RKO (cell line): ENCODE measurements at places on chromosomes 7 and 10.

DNA sequence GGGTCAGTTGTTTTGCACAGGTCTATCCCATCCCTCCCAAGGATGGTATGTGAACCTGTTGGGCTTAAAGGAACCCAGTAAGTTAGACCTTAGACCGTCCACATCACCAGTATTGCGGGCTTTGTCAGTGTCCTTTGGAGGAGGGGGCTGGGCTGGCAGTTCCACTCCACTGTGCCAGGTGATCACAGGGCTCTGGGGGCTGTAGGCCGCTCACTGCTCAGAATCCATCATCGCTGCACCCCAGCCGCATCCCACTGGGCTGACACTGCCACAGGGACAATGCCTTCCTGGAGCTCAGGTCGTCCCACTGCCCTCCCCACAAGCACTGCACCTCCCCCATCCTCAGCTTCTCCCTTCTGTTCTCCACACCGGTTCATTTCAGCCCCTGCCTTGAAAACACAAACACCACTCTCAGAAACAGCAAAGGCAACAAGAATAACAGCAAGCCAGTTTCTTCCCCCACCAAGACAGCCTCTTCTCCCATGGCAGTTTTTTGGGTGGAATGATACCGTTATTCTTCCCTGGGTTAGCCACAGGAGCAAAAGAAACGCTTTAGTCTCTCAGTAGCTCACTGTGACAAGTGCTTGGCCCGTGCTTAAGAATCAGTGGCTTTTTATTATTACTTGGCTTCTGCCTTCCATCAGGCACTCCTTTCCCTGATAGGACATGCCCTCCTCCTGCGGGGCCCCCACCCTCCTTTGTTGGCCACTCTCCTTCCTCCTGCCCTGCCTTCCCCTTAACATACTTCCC lies 111.2 kb downstream of the GRK5 start:
- no peak for DNase-seq

DNA sequence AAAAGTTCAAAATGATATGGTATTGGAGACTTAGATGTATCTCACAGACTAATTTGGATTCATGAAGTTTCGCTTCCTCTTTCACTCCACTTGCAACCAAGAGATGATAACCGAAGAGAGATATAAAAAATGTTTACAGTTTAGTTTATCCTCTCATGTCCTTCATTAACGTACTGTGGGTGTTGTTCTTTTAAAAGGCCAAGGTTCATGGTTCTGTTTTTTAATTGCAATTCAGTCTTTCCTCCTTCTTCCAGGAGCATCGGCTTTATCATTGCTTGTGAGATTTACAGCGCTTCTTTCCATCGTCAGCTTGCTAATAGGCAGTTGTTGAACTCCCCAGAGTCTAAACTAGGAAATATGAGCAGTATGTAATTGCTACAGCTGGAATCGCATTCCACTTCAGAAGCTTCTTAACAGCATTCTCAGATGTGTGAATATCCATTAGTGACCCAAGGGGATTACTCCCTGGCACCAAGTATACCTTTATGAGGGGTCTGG lies 75.9 kb upstream of the HGF start:
- DNase-seq, result no peak

DNA sequence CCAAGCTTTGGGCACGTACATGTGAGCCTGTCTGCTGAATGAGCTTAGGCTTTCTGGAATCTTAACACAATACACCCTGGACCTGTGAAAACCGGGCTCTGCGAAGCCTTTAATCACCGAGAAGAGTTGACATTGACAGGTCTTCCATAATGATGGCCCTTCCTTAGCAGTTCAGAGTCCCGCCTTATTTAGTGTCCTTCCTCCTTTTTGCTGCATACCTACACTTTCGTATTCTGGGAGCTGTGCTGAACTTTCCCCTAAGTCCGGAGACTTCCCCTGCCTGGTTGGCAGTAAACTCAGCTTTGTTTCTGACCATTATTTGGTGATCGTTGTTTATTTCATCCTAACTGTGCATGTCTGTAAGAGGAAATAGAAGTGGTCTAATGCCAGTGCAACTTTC lies 212.0 kb downstream of the CAMK1D start:
- DNase-seq, result no peak

GRCh38 chr7:127933146-127933545 lies 98.1 kb downstream of the LRRC4 start:
- DNase-seq, result no peak

GRCh38 chr7:134778941-134779740 lies at the start of gene CALD1:
Gene CALD1, plus strand, starts transcription at chr7:134779634. Its CDS starts 88,100 bp downstream, at chr7:134867734.
- DNase-seq, result peak; percentile 90

- no peak for DNase-seq
These were observed 615.0 kb upstream of the MBL2 start for GRCh38 chr10:53387562-53387961.

DNA sequence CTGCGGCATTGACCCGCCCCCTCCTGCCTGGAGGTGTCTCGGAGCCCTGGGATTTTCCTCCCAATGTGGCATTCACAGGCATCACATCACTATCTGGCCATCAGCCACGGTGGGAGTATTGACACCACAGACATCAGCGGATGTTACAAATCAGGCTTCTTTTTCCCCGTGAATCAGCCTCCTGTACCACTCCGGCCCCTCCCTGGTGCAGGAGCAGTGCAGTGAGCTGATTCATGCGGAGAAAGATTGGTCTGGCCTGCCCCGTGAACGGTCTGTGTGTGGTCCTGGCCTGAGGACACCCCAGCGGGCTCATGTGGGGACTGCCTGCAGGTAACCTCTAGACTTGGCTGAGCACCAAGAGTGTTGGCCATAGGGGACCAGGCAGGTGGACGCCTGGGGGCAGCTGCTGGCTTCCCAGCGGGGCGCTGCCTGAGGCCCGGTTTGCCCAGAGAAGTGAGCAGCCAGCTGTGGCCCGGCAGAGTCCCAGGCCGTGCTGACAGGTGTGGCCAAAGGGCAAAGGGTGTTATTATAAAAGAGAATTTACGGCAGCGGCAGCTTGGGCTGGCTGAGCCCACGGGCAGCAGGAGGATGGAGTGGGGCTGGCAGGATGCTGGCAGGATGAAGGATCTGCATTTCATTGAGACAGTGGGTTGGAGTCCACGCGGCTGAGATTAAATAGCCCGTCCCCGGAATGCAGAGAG lies 32.1 kb upstream of the GNA12 start:
- DNase-seq, result no peak

- DNase-seq, result no peak
These were observed 14.2 kb downstream of the GOLGA7B start for GRCh38 chr10:97863808-97864207.

DNA sequence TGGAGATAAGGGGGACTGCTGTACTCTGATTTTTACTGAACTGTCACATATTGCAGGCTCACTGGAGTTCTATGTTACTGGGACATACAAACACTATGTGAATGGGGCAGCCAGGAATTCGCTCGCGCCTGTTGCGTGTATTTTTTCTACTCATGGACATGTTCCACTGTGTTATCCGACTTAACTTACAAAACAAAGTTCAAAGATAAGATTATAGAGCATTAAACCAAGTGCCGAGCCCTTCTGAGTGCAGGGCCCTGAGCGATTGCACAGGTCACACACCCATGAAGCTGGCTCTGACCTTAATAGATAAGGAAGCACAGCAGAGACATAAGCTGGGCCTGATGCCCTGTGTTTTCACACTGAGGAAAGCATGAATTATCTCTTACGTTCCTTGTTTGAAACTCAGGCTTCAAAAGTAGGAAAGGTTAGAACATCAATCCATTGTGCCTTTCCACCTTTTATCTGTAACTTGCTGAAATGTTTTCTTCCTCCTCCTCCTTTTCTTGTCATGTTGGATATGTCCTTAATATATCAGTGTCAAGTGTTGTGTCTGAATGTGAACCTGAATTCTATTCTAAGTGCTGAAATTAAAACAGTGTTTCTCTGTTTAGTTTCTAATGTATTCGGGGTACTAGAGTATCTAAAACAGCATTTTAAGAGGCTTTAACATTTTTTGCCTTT lies 273.8 kb downstream of the AUTS2 start:
- no peak for DNase-seq

GRCh38 chr7:150428671-150429451 lies 21.6 kb upstream of the GIMAP8 start:
- DNase-seq, result no peak

DNA sequence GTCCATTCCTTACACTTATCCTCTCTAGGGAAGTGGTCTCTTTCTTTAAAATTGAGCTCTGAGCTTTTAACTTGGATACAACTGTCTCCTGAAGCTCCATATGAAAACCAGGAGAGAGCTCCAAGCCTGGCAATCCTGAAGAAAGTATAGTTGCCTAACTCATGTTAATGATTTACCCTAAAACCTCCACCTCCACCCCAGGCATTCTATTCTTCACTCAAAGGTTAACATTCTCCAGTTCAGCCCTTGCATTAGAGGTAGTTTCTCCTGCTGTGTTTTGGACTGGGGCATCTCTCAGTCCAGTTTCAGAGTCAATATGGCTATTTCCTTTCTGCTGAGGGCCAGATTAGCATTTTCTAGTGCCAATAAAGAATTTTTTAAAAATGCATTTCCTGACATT lies 195.5 kb downstream of the SLC25A13 start:
- DNase-seq, result no peak

DNA sequence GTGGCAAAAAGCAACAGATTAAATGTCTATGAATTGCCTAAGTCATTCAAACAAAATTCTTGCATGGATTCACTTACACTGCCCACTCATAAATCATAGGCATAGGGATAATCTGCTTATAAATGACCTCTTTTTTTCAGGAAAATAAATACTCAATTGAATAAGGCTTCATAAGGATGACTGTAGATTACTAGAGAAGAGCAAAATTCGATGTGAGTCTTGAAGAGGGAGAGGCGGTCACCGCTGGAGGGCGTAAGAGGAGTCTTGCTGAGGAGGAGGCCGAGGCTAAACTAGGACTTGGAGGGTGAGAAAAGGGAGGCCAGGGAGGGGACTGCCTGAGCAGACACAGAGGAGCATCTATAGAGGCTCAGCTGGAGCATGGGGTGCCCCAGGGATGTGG lies 135.4 kb upstream of the RSU1 start:
- DNase-seq, result no peak

DNA sequence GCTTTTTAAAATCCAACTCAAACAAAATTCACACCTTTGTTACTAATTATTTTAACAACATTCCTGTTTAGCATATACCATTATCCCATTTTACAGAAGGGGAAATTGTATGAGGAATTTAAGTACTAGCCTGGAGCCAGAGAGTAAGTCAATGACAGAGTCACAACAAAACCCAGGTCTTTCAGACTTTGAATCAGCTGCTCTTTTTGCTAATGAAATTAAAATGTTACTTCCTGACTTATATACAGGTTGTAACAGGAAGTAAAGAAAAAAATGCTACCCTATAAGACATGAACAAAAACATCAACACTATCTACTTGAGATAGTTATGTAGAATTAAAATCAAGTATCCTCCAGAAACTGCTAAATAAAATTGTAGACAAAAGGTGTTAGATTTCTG lies 82.6 kb upstream of the ASAH2 start:
- no peak for DNase-seq

DNA sequence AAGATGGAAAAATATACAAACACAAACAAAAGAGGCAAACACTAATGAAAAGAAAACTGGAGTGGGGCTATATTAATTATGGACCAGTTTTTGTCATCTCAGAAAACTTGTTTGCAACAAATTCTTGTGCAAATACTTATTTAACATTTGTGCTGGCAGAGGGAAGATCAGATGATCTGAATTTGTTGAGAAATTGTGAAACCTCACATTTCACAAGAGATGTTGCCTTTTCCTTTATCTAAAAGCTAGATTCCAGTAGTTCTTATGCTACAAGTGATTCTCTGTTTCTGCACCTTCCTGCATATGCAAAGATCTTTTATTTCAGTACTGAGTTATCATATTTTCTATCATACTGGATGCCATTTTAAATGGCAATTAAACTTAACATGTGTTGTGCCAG lies 320.7 kb downstream of the SUGCT start:
- DNase-seq, result no peak

GRCh38 chr7:119392-120163 lies 72.8 kb upstream of the FAM20C start:
- DNase-seq, result no peak

- DNase-seq, result no peak
These were observed 291.1 kb upstream of the LYZL1 start for GRCh38 chr10:28997734-28998133.

- DNase-seq, result no peak
These were observed 426.0 kb downstream of the RPS24 start for GRCh38 chr10:78459639-78460037.

DNA sequence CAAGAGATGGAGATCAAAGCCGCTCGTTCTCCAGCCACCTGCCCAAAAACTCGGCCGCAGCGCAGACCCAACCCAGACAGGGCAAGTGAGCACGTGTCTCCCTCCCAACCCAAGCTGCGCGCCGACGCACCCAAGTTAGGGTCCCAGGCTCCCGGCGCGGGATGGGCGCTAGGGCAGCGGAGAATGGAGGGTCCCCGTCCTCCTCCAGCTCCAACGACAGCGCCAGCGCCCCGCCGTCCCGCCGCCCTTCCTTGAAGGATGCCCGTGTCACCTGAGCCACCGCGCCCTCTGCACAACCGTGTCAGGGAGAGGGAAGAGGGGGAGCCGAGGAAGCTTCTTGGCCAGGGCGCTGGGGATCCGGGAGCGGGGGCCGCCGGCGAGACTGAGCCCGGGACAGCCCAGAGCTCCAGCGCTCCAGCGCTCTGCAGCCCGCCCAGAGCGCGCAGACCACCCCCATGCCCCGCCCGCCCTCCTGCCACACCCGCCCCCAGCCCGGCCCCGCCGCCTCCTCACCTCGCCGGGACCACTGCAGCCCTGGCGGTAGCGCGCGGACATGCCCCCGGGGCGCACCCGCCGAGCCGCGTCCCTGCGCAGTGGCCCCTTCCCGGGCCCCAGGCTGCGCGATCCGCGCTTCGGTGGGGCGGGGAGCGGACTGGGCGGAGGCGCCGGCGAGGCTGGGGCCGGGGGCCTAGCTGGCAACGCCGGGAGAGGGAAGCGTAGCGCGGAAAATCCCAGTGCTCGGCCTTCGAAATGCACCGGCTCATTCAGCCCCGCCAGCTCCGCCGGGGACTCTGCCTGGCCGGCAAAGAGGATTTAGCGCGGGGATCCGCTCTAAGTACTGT lies at the start of gene SLC16A12:
TSS of gene SLC16A12 (minus strand) at position 424 of the 842 bp plus-strand sequence. CDS start 73,016 bp downstream, outside the sequence.
- no peak for DNase-seq

DNA sequence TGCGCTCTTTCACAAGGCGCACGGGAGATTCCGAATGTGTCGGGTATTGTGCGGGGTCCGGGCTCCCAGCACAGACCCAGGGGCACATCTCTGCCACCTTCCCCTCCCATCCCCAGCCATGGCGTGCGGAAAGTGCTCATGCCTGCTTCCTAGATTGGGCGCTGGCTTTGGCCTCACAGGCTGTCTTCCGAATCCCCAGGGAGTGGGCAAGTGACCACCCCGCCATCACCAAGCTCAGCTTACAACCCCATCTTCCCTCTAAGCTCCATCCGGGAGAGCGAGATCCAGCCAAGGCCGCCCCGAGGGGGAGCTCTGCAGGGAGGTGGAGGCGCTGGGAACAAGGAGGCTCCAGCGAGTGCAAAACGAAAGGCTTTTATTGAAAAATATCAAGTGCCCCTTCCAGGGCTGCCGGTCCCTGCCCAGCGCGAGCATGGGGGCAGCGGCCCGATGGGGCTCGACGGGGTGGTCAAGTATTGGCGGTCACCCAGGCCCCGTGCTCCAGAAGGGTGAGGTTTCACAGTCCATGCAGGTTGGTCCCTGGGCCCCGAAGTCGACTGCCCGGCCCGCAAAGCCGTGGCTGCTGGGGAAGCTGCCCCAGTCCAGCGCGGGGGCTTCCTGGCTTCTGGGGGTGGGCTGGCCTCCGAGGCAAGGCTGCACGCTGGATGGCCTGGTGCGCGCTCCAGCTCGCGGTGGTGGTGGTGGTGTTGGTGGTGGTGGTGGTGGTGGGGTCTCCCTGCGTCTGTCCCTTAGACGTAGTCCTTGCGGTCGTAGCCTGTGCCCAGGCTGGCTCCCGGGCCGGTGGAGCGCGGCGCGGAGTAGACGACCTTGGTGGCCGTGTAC lies 1.2 kb downstream of the CLDN3 start:
- no peak for DNase-seq
